ENCODE measurements at places on chromosomes 11 and 22.
A peak's percentile ranks its signal among the peaks of the same experiment; 100 is the strongest.

DNA sequence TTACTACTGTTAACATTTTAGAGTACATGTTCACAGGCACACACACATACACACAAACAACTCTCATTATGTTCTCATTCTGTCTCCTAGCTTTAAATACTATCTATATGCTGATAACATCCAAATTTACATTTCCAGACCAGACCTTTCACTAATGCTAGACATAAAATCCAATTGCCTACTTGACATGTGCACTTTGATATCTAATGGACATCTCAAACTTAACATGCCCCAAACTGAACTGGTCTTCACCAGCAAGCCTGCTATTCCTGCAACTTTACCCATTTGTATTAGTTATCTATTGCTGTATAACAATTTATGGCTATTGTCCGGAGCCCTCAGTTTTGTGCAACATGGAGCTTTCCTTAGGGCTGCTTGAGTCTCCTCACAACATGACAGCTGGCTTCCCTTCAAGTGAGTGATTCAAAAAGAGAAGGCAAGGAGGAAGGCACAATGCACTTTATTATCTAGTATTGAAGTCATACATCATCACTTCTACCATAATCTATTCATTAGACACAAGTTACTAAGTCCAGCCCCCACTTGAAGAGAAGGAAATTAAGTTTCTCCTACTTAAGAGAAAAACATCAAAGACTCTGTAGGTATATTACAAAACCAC is 3.0 kb downstream of the SLC36A4 start:
- no peaks in the 10 kb centered on the region for H3K27me3 ChIP-seq
- DNase-seq = no peak
- no peak overlapping the region for H3K27ac ChIP-seq
- no peaks in the 10 kb centered on the region for H3K36me3 ChIP-seq
- peaks cover 10% of the 10 kb centered on the region for H3K4me1 ChIP-seq
- H3K4me3 ChIP-seq = no peak overlapping the region

- no peaks in the 10 kb centered on the region for H3K27me3 ChIP-seq
- H3K36me3 ChIP-seq = peaks cover 71% of the 10 kb centered on the region
- no peak overlapping the region for H3K27ac ChIP-seq
- no peak overlapping the region for H3K4me3 ChIP-seq
These were observed 8.0 kb downstream of the IGHMBP2 start for GRCh38 chr11:68911731-68912130.

- no peaks in the 10 kb centered on the region for H3K27me3 ChIP-seq
- H3K4me3 ChIP-seq = no peak overlapping the region
- no peak for DNase-seq
- no peaks in the 10 kb centered on the region for H3K36me3 ChIP-seq
- no peak overlapping the region for H3K27ac ChIP-seq
- H3K4me1 ChIP-seq = peaks cover 12% of the 10 kb centered on the region
These were observed 38.6 kb downstream of the GGTLC2 start for GRCh38 chr22:22682807-22683667.

- DNase-seq = peak; percentile 31
- no peak overlapping the region for H3K4me3 ChIP-seq
- no peak overlapping the region for H3K27ac ChIP-seq
- H3K4me1 ChIP-seq = peaks cover 5% of the 10 kb centered on the region
These were observed 110.8 kb downstream of the WNT7B start for GRCh38 chr22:45866126-45866645.

DNA sequence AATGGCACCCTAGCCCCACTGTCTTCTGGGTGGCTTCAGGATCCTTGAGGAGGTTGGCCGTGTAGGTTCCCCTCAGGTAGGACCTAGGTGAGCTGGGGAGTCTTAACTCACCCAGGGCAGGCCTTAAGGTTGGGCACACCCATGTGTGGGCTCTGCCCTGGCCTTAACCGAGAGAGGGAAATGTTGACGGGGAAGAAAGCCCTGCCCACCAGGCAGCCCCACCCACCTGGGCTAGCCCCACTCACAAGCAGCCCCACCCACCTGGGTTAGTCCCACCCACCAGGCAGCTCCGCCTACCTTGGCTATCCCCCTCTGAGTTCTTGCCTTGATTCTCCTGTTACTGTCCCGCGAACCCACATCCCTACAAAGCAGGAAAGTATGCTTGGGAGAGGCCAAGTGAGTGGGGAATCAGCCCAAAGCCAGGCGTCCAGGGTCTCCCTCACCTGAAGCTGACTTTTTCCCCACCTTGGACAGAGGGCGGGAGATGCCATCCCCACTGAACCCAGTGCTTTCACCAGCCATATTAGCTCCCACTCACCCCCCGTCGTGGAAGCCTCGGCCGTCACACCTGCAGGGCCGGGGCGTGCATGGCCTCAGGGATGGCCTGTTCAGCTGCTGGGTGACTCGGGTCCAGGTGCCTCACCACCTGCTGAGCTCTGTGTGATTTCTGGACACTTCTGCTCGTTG is at the start of gene MYEOV:
Gene MYEOV (plus strand): TSS at position 337 of the 687 bp plus-strand sequence. CDS start 1,200 bp downstream, outside the sequence.
- H3K4me1 ChIP-seq = peaks cover 6% of the 10 kb centered on the region
- peak; percentile 65 for DNase-seq
- H3K27me3 ChIP-seq = no peaks in the 10 kb centered on the region
- H3K4me3 ChIP-seq = no peak within 1 kb of the TSS

DNA sequence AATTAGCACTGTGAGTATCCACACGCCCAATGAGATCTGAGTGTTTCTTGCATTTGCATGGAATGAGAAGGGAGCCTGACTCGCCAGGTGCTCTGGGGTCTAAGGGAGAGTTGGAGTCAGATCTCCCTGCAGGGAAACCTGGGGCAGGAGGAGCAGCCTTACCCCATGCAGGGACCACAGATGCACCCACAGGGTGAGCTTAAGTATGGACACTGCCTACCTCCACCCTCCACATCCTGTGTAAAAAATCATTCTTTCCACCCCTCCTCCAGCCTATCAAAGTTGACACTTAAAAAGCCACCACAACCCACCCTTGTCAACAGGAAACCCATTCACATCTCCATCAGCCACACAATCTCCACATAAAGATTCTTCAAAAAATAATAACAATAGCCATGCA is 67.0 kb upstream of the IGLL5 start:
- H3K27me3 ChIP-seq = no peaks in the 10 kb centered on the region
- no peak overlapping the region for H3K27ac ChIP-seq
- DNase-seq = no peak
- no peaks in the 10 kb centered on the region for H3K4me1 ChIP-seq
- H3K4me3 ChIP-seq = no peak overlapping the region
- no peaks in the 10 kb centered on the region for H3K36me3 ChIP-seq

DNA sequence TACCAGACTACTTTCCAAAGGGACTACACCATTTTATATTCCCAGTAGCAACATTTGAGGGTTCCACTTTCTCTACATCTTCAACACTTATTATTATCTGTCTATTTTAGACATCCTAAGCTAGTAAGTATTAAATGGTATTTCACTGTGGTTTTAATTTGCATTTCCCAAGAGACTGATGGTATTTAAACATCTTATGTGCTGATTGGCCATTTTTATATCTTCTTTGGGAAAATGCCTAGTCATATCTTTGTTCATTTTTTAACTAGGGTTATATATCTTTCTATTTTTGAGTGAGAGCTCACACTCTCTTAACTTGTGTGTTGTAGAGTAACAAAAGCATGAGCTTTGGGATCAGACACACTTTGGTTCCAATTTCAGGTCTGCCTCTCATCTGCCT is 73.7 kb downstream of the PRCP start:
- no peaks in the 10 kb centered on the region for H3K27me3 ChIP-seq
- no peak for DNase-seq
- no peak overlapping the region for H3K27ac ChIP-seq
